T1000 (cell line): ENCODE measurements at places on chromosomes 2 and 18.

DNA sequence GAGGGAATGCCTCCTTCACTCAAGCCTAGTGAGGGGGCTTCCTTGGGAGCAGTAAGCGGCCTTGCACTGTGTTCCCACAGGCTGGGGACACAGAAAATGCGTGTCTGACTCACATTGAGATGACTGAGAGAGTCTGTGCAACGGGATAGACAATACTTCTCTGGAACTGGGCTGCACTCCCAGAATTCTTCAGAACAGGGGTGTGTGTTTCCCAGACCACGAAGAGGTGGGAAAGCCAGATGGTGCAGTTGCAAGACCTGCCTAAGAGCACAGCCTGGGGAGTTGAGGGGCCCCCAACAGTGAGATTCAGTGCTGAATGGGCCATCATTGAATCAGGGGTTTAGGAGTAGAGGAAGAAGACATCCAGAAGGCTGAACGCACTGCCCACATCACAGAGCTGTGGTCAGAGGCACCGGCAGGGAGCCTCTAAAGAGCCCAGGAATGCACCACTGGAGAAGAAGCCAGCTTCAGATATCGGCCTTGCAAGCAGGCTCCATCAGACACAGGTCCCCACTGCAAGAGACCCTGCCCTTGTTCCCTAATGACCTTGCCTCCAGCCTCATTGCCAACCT is 36.6 kb upstream of the MRPL19 start:
- no peak for DNase-seq

DNA sequence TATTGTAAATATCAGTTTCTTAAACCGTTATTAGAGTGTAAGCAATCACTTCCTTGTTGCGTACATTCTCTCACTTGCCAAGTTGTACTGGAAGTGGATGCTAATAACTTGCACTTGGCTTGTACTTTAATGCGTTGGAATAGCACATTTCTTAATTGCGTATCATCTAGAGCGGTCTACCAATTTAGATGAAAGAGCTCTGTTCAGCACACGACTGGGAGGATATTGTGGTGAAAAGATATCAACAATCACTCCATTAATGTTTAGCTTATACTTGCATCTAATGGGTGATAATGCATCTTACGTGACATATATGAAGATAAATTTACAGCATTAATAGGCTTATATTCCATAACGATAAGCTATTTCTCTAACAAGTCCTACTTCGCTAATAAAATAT is 11.7 kb upstream of the TMEFF2 start:
- DNase-seq = no peak

DNA sequence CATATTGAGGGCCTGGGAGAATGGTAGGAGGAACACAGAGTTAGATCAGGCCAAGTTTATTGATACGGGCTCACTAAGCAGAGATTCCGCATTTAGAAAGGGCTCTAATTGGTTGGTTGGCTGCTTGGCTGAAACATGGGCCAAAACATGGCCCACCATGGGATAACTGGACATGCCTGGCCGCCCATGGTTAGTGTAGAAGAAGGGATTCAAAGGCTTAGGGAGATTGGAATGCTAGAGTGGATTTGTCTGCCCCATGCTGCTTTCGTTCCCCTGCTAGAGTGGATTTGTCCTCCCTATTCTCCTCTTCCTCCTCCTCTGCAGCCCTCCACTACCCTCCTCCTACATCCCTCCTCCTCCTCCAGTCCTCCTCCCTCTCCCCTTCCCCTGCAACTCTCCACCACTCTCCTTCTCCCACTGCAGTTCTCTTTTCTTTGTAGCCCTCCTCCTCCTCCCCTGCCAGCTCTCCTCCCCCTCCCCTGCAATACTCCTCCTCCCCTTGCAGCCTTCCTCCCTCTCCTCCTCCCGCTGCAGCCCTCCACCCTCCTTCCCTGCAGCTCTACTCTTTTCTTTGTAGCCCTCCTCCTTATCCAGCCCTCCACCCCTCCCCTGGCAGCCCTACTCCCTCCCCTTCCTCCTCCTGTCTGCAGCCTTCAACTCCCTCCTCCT is 17.2 kb downstream of the BOK start:
- no peak for DNase-seq

DNA sequence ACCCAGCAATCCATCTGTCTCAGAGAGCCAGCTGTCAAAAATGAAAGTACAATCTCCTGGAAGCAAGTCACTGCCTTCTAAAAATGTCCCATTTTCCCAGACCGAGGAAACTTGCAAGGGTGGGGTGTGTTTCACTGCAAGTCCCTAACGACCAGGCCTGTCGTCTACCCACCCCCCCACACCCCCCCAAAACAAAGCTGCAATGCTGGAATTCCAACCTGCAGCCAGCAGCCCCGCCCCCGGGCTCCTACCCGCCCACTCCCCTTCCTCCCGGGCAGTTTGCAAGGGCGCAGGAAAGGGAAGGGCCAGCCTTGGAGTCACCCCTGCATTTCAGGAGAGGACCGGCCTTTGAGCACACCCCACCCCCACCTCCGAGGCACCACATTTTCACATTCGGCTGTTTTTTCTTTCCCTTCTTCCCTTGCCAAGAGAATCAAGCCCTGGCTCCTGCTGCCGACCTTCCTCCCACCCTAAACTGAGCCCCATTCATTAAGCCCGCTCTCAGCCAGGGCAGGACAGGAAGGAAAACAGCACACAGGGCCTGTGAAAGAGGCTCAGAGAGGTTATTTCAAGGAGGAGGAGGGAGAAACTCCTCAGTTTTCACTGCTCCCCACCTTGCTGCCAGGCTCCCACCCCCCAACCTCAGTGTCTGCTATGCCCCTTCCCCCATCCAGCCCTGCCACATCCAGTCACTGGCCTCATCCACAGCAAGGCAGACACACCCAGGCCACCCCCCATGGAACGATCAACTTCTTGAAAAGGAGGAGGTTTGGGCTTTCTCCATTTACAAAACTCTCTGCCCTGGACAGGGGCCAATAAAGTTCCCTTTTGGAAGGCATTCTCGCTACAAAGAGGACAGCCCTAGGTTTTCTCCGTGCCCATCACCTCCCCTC is 11.3 kb downstream of the SMAD7 start:
- DNase-seq = no peak

DNA sequence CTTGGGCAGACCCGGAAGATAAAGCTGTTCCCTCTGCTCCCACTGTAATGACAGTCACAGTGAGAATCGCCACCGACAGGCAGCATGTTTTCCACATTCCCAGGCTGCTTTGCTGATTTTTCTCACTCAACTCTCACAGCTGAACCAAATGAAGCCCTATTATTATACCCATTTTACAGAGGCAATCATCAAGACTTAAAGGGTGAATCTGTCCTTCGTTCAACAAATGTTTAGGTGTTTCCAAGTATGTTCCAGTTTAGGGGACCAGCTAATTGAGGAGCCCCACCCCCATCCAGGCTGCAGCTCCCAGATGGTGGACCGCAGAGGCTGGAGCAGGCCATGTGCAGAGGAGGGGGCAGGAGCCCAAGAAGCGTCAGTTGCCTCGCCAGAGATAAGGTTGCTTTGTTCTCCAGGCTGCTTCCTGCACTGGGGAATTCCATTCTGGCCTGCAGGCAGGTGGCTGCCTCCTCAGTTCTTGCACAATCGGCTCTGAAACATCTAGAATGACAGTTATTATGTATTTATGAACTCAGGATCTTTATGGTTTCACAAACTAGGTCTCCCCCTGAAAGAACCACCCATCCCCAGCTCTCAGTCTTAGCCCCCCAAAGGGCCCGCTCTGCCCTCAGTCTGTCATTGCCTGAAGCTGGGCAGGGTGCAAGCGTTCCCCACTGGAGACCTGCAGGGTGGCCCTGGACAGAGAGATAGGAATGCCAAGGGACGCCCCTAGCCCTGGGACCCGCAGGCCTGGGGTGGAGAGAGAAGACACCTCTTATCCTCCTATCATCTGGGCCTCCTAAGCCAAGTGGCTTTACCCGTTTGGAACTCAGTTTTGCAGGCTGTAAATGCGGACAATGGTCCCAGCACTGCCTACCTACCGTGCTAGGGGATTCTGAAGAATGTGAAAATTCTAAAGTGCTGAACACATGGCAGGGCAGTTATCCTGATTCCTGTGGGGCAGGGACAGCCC is 49.1 kb upstream of the MYCN start:
- DNase-seq = no peak

- no peak for DNase-seq
These were observed 388.6 kb upstream of the TNP1 start for GRCh38 chr2:217248312-217248935.

DNA sequence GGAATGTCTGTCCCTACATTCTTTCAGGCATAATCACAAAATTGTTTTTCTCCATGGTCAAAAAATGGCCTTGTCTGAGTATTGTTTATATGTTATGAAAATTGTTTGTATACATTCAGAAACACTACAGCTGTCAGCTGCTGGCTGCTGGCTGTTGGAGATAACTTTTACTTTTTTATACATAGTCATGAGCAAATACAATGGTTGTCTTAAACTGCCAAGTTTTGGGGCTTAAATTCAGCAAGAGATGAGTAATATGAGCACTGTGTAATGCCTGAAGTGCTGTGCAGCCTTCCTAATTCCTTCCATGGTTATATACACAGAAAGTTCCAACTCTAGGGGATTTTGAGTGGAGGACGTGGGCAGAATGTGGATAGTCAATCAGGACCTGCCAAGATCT is 168.9 kb upstream of the RMP24 start:
- DNase-seq = no peak

GRCh38 chr2:69565431-69565839 is 78.1 kb downstream of the AAK1 start:
- DNase-seq = no peak

DNA sequence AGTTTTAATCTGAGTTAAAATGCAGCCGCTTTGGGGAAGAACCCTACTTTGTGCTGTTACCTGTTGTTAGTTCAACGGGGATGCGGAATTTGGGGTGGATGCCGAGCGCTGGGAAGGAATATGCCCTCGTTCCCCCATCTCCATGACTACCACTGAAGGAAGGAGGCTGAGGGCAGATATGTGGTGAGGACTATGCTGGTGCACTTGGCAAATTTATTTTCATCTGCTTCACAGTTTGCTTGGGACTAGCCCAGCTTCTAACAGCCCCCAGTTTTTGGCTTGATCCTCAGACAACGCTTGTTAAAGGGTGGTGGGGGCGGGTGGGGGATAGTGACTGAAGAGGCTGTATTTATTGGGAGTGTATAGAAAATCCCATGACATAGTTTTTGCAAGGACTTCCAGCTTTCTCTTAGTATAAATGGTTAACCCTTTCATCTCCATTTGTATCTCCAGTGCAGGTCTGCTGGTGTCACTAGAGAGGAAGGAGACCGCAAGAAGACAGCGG is 100.8 kb downstream of the COLEC12 start:
- no peak for DNase-seq

DNA sequence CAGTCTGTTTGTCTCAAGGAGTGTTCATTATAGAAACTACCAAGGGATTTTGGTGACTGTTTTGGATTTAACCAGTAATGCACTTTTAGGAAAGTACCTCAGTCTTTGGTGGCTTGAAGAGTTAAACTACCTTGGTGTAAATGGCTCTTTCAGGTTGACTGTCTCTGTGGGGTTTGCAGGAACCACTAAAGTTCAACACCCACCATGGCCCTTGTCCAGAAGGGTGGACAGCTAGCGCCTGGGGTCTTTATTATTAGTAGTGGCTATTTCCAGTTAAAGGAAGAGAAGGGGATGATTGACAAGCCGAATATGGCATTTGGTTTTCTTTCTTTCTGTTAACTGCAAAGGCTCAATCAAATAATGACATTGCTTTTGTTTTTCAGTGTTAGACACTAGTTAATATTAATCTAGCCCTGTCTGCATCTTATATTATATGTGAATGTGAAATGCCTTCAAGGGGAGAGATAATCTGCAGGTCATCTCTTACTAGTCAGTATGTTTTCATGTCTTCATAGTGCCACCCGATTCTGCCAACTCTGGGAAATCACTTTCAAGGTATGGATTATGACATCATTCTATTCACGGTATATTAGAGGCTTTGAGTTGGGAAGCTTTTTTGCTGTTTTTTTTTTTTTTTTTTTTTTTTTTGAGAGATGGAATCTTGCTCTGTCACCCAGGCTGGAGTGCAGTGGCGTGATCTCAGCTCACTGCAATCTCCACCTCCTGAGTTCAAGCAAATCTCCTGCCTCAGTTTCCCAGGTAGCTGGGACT is 56.4 kb downstream of the MAP4K4 start:
- no peak for DNase-seq

- DNase-seq = no peak
These were observed 17.6 kb upstream of the COLEC12 start for GRCh38 chr18:518081-518480.

- DNase-seq = no peak
These were observed 21.2 kb downstream of the ZSCAN30 start for GRCh38 chr18:35268821-35269220.

- DNase-seq = no peak
These were observed 3.9 kb downstream of the ABCB11 start for GRCh38 chr2:169027234-169027633.
